Suppressor macrophage treated with lipopolysaccharide for 1 hour (primary cell): ENCODE measurements at places on chromosomes 16 and 17.

DNA sequence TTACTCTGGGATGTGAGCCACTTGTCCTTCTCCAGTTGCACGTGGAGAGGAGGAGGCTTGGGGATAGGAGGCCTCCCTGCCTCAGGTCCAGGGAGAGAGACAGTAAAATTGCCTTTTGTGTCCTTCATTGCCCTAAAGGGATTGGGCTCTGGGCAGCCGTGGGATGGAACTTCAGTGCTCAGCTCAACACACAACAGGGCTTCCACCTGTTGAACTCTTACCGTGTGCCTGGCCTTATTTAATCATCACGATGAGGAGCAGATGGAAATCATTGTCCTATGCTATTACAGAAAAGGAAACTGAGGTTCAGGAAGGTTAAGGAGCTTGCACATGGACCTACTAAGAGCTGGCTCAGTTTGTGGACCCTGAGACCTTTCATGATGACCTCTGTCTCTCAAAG is 92.4 kb upstream of the CDC42EP4 start:
- DNase-seq: no peak

GRCh38 chr16:21652453-21652852 is at the start of gene IGSF6:
IGSF6 (minus strand) TSS chr16:21652608; CDS start chr16:21652598, 10 bp downstream.
- peak; percentile 95 for DNase-seq

DNA sequence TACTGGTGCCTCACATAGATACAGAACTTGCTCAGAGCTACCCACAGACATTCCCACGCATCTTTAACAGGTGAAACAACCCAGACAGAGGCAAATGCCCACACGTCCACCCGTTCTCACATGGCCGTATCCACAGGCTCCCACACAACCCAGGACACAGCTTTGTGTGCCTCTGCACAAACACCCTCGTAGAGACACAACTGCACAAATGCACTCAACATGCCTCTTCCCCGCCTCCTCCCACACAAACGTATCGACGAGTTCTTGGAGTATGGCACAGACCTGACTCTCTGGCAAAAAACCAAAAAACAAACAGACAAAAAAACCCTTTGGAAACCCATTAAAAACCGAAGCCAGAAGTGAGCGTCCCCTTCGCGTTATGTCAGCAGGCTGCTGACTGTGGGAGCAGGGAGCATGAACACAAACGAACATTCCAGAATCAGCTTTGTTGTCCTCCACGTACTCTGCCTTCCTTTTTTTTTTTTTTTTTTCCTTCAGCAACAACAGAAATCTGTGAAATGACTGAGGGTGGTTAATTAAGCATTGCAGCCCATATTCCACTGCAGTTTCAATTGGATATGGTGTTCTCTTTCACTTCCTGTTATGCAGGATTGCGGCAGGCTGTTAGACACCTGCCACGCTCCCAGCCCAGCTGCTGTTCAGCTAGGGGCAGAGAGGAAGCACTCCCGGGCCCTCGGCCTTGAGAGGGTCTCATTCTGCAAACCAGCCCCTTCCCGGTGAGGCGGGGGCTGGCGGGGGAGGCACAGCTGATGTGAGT is 313.7 kb downstream of the MAF start:
- DNase-seq: peak; percentile 62

DNA sequence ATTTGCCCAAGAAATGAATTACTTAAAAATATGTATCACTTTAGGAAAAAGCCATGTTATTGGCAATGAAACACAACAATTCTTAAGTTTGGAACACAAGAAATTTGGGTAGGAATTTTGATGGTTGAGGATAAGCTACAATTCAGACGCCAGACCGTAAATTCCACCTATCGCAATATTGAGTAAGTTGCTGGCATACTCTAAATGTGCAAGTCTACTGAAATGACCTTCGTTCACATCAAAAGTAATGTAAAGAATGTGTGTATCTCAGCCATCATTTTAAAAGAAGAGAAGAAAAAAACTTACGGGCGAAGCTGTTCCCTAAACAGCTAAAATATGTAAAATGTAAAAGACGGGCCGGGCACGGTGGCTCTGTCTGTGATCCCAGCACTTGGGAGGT is 33.4 kb downstream of the UBE2G1 start:
- DNase-seq: no peak
